Astrocyte of the spinal cord (primary cell): ENCODE measurements at places on chromosomes 3 and 15.

DNA sequence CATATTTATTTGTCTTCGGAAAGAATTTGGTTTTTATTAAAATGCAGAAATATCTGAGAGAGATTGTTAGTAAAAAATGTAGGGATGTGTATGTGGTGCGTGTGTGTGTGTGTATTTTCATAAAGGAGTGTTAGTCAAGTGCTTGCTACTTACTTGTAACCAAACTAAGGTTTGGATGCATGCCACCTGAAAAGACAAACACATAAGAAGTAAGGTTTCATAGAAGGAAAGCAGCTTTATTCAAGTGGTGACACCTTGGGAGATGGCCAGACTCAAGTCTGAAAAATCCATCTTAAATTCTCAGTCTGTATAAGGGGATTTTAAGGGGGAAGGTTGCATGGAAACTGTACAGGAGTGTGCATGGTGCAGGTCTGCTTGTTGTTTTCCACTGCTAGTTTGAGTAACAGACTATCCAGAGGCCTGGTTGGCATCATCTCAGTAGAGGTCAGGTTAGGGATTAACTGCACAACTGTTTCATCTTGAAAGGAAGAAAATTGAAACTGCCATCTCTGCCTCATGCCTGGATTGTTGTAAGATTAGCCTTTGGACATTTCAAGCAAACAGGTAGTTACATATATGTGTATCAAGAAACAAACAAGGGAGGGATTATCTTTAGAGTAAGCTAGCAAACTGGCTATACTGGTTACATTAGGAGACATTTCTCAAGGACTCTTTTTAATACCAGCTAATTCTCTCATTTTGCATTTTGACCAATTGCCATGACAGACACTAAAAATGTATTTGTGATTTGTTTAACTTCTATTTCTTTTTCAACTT is 196.7 kb downstream of the EPHA6 start:
- DNase-seq: no peak

- DNase-seq: no peak
These were observed 9.6 kb upstream of the MUSTN1 start for GRCh38 chr3:52844290-52844975.

GRCh38 chr15:58684036-58684710 is 65.3 kb downstream of the ADAM10 start:
- no peak for DNase-seq

DNA sequence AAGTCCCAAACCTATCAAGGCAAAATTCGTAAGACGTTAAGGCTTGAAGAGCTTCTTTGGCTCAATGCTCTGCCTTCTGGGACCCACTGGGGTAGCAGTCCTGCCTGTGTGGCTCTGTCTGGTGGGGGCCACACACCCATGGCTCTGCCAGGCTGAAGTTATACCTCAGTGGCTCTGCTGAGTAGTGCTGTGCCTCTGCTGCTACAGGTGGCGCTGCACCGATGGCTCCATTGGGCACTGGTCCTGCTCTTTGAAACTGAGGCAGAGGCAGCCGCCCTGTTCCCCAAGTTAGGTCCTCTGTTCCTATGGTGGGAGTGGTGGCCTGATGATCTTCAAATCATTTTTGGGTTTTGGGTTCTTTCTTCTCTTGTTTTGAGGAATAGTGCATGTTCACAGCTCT is 68.0 kb upstream of the AP4E1 start:
- no peak for DNase-seq

GRCh38 chr3:194087280-194087679 is 48.7 kb upstream of the HES1 start:
- DNase-seq: no peak

DNA sequence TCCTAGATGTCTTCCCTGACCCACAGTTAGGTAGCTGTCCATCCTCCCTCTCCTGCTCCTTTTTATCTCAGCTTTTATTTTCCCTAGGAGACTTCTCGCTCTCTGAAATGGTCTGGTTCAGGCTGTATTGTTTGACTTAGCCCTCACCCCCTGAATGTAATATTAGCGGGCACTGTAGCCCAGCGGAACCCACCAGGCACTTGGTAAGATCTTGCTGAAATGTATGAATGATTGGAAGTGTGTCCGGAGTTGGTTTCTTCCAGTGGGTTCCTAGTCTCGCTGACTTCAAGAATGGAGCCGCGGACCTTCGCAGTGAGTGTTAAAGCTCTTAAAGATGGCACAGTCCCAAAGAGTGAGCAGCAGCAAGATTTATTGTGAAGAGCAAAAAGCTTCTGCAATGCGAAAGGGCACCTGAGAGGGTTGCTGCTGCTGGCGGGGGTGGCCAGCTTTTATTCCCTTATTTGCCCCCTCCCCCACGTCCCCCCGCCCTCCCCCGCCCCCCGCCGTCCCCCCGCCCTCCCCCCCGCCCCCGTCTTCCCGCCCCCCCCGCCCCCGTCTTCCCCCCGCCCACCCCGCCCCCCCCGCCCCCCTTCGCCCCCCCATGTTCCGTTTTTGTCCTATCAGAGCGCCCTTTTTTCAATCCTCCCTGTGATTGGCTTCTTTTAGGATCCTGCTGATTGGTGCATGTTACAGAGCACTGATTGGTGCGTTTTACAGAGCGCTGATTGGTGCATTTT is 694 bp upstream of the EEFSEC start:
- DNase-seq: no peak

- DNase-seq: no peak
These were observed 45.3 kb downstream of the OSTN start for GRCh38 chr3:191244242-191244867.

DNA sequence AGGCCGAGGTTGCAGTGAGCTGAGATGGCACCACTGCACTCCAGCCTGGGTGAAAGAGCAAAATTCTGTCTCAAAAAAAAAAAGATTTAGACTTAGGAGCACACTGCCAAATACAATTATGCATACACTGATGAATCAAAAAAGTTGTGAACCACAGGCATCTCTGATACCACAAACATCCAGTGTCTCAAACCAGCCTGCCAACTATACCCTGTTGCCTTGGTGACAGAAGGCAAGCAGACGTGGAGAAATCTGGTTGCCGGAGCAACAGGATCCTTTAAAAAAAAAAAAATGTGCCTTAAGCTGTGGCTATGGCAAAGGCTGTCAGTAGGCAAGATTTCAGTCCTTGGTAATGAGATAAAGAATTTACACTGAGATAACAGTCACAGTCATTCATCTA is 202.3 kb downstream of the NEK10 start:
- DNase-seq: peak; percentile 95

- DNase-seq: no peak
These were observed 81.9 kb downstream of the CHL1 start for GRCh38 chr3:278300-279064.

DNA sequence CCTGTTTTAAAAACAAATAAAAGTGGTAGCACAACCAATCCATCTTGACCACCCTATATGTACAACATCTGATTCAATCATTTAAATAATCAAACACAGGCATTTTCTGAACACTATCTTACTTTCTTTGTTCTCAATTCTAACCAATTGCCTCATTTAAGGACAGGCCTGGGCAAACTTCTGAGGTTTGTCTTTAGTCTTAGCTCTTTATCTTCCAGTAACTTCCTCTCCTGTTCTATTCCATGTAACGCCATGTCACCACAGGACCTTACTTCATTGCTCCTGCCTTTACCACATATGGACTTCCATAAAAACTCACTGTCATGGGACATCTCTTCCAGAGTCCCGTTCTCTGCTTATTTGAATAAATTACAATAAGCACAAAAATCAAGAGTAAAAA is 14.9 kb downstream of the HDGFL3 start:
- no peak for DNase-seq

GRCh38 chr3:30576946-30577345 is 29.5 kb upstream of the TGFBR2 start:
- peak; percentile 14 for DNase-seq

GRCh38 chr15:60382773-60383674 is 14.8 kb downstream of the ANXA2 start:
- no peak for DNase-seq

- no peak for DNase-seq
These were observed 6.6 kb downstream of the DPH3 start for GRCh38 chr3:16258177-16258576.

GRCh38 chr3:170356596-170357175 is 829 bp upstream of the SKIL start:
- peak; percentile 83 for DNase-seq

- no peak for DNase-seq
These were observed 32.6 kb downstream of the TOPBP1 start for GRCh38 chr3:133629146-133629545.

GRCh38 chr3:178456621-178457285 is 79.5 kb upstream of the KCNMB2 start:
- DNase-seq: no peak
